ENCODE measurements at places on chromosomes 4 and X.

- DNase-seq = no peak
Observed at GRCh38 chr4:114768501-114768900, 169.9 kb downstream of the UGT8 start.

DNA sequence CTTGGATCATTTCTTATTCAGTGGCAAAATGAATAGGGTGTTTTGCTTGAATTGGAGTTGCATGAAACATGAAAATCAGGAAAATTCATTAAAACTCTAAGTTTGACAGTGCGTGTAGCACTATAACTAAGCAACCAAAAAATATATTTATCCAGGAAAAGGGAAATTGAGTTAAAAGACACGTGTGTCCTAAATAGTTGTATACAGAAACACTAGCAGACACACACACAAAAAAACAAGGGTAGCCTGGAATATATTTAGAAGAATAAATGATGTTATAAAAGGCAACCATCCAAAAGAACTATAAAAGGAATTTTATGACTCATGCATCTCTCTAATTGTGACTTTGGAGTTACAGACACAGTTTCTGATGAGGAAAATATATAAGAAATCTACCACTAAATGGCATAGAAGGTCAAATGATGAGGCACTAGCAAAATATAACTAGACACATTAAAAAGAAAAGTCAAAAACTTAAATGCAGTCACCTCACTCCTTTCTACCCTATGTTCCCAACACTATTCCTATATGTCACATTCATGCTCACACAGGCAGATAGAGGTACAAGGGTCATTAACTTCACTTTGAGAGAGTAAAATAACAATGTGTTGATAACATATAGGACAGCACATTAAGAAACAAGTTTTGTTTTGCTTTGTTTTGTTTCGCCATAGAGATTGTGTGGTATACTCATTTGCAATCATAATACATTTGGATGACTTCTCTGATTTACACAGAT lies 793.6 kb upstream of the INTU start:
- no peak for DNase-seq

DNA sequence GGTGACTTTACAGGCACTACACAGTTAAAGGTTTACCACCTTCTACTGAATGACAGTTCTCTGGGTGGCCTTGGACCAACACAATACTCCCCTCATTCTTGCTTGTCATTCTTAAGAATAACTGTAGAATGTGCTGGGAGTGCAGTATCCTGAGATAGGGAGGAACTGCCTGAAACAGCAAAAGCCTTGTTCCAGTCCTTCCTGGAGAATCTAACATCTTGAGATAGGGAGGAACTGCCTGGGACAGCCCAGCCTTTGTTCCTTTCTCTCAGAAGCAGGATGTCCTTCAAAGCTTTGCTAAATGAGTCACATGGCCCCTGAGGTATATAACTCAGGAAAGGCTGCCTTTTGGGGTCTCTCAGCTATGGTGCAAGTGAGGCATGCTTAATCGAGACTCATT lies 145.7 kb upstream of the MBNL3 start:
- no peak for DNase-seq

DNA sequence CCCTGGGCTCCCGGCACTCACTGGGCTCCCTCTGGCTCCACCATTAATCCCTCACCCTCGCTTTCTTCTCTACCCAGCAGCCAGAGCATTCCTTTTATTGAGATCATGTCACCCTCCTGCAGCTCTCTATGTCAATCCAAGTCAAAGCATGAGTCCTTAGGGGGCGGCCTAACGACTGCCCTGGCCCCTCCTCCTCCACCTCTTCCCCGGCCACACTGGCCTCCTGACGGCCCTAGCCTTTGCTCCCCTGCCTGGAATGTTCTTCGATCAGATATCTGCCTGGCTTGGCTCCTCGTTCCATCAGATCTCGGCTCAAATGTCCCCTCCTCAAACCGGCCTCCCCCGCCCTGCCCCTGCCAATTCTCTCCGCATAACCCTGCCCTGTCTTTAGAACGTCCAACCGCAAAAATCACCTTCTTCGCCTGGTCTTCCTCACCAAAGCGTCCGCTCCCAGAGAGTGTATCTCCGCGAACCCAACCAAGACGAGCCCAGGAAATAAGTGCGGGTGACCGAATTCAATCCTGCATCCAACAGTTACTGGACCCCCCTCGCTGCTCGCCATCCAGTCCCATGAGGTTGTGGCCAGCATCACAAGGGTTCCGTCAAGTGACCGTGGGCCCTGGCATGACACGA lies 722 bp upstream of the PNCK start:
- no peak for DNase-seq

GRCh38 chrX:42392846-42393245 lies 385.1 kb downstream of the PPP1R2C start:
- no peak for DNase-seq

DNA sequence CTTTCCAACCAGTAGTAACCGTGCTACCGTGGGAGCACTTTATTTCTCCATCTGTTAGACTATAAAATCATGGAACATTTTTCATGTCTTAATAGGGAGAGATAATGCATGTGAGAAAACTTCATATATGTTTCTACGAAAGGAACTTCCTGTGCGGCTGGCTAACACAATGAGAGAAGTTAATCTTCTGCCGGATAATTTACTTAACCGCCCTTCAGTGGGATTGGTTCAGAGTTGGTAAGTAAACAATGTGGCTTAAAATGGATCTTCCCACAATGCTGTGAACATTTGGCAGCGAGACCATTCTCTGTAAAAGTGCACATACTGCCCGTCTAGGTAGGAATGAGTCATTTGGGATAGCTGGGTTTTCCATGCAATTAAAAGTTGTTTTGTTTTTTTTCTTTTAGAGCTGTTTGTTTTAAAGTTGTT lies 29.6 kb downstream of the PDK3 start:
- DNase-seq = no peak

DNA sequence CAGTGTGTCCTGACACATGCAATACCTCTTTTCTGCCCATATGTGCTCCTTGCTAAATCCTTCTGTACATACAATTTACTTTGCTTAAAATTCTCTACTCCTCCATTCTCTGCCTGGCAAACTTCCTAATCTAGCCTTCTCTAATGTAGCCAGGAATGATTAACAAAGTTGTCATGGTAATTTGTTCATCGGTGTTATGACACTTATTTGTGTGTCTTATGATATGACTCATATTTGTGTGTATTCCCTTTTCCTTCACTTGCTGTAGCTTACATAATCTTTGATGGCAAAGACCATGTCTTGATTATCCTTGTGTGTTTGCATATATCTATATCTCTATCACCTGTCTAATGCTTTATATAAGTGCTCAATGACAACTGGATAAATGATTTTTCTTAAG lies 133.3 kb downstream of the COL25A1 start:
- DNase-seq = no peak

DNA sequence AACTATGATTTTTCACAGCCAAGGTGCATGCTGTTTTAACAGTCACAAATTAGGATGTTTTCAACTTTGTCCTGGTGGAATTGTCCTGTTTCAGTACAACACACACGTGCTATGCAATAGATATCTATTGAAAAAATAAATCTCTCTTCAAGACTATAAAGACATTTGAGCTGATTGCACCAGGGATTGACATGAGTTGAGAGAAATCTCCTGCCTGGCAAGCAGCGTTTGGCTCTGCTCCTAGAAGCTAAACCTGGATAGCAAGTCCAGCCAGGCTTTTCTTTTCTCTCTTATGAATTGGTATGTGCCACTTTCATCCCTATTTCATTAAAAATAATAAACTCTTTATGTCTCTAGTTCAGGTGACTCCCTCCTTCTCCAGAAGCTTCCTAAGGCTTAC lies 16.6 kb upstream of the NPNT start:
- DNase-seq = no peak

DNA sequence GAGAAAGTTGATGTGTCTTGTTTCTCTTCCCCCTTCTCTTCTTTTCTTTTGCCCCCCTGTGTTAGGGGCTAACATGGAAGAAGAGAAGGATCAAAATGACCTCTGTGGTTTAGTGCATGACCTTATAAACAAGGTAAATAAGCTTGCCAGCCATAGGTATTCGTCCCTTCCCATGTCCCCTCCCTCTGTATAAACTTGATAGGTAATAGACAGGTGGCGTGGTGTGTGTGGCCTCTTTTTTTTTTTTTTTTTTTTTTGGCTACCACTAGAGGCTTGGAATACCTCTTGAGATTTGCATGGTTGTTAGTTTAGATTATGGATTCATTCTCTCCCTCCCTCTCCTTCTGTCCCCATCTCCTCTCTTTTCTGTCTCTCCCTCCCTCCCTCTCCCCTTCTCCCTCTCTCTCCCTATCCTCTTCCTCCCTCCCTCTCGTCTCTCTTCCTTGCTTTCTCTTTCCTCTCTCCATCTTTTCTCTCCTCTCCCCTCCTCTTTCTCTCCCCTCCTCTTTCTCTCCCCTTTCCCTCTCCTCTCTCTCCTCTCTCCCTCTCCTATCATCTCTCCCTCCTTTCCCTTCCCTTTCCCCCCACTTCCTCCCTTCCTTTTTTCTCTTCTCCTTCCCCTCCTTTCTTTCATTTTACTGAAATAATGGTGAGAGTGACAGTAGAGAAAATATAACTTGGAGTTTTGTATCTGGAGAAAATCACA lies 134.4 kb downstream of the AFF1 start:
- no peak for DNase-seq

DNA sequence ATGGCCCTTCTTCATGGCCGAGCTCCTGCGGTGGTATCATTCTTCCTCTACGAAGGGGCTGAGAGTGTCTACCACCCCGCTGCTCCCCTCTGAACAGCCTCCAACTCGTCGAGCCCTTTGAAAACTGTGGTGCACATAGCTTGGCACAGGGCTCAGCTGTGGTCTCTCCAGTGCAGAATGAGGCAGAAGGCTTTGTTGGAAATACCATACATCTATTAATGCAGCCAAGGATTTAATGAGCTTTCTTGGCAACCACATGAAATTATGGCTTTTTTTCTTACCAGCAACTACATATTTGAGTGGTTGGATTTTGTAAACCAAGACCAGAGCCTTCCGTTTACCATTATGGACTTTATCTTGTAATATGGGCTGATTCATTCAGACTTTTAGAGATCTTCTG lies 61.7 kb upstream of the CBR4 start:
- no peak for DNase-seq

DNA sequence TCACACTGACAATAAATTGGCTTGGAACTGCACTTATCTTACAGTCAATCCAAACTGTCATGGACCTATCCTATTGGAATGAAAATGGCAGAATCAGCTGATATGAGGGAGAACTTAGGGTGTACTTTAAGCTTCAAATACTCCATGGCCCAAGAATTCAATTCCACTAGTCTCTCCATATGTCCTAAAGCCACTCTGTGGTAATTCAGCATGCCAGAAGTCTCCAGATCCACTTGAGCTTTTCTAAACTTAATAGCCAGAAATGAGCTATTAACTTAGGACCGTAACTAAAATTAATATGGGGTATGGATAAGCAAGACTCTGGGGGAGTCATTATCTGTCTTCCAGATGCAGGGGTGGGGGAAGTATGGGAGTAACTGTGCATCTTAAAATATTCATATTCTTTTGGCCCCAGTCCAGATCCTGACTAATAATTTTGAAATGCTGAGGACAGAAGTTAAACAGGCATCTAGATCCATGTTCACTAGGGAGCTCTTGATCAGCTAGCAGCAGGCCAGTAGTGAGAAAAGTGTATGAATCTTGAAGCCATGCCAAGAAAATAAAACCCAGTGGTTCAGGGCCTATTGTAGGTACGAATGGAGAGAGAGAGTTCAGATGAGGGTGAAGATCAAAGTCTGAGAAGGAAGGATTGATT lies 167.6 kb downstream of the DKK2 start:
- DNase-seq = no peak

- DNase-seq = no peak
Observed at GRCh38 chr4:141578451-141578850, 57.9 kb upstream of the IL15 start.

DNA sequence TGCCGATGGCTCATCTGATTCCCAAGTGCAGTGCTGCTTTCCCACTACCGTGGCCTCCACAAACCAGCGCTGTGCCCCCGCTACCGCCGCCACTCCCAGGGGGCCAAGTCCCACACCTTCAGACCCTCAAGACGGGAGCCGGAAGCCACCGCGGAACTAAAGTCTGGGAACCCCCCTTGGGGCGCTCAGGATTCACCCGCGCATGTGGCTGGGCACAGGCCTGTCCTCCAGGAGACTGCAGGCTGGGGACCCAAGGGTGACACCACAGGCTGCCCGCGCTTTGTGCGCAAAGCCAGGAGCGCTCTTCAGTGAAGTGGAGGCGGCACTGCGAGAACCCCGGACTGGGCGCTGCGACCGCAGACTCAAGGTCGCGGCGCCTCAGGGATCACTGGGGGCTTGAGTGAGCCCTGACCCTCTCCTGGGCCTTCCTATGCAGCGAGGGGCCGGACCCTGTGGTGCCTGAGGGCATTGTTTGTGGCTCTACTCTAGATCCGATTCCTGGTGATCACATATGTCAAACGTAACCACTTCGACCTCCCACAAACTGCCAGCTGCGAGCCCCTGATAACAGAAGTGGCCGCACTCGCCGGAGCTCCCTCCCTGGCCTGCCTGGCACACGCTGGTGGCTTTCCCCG lies 20.4 kb upstream of the TBC1D14 start:
- DNase-seq = no peak

GRCh38 chr4:81594490-81595159 lies 122.9 kb upstream of the RASGEF1B start:
- DNase-seq = no peak

DNA sequence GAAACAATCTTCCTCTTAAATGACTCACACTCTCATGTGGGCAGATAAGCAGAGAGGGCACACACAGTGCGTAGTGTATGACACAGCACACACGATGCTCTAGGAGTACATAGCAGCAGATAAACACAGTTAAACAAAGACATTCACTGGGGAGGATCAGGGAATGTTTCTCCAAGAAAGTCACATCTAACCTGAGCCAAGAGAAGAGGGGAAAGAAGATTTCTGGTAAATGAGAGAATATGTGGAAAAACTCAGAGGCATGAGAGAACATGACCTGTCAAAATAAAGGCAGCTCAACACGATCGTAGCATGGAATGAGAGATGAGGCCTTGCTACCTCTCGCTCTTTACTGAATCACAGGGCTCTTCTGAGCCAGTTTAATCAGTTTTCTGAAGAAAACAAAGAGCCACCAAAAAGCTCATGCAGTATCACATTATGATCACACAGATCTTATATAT lies 251.0 kb downstream of the ANK2 start:
- no peak for DNase-seq

- no peak for DNase-seq
Observed at GRCh38 chrX:147902270-147902669, 9.4 kb upstream of the FMR1 start.

Measured in cortex of kidney (tissue), 1 donor.